Smooth muscle cell of the brain vasculature (primary cell): ENCODE measurements at places on chromosomes 7 and 10.

DNA sequence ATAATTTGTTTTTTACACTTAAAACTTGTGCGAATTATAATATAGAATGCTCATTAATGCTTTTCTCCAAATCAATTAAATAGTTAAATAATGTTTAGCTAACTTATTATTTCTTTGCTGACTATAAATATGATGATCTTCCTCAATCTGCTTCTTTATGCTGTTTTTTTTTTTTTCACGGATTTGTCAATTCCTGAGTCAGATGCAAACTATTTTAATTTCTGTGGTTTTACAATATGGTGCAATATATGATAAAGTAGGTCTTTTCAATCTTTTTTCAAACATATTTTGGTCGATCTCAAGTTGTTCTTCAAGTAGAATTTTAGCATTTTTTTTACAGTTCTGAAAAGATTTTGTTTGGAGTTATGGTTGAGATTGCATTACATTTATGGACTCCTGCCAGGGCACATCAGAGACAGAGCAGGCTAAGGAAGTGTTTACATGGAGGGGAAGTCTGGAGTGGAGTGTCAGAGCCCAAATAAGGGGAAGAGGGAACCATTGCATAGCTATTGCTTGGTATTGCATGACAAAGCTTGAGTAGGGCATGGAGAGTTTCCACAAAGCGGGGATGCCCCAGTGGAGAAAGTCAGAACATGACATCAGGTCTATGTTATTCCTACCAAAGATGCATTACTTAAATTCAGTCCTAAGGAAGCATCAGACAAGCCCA, 204.4 kb downstream of the OTUD1 start:
- no peak for DNase-seq

DNA sequence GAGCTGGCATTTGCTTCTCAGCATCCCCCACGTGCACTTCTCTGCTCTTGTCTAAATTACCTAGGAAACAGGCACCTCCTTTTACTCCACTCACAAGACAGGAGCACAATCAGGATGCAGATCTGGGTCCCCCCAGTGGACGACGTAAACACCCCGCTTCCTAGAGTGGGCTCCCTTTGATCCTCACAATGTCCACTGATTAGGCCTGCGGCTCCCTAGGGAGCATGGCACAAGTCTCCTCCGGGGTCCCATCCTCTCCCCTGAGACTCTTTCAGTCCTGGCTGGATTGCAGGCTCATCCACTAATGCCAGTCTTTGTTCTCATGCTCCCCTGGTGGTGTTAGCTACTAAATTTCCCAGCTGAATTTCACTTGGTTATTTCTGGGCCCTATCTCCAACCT, 98.3 kb downstream of the GLI3 start:
- no peak for DNase-seq

DNA sequence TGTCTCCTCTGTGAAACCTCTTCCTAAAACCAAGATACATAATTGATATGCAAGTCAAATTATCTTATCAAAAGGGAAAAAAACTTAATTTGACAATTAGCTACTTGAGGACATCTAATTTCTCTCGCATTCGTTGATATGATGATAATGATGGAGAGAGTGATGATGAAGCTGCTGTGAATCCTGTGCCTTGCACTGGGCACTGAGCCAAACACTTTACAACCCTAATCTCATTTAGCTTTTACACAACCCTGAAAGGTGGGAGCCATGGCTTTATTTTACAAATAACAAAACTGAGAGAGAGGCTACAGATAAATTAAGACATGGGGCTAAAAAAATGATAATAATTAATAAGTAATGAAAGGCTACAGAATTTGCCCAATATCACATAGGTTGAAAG, 176.0 kb downstream of the NOC3L start:
- DNase-seq: no peak

DNA sequence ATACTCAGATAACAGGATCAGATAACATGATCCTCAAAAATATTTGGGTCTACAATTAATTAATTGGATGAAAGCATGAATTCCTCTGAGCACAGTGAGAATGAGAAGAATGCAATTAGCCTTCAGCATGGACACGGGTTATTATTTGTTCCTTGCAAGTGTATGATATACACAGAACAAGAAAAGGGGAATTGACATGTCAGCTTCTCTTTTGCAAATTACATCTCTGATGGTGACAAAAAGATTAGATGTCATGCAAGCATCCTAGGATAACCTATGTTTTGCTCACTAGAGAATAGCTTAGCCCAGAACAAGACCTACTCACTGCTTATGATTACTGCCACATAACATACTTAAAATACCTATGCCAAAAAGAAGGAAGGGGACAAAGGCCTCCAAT, 120.3 kb downstream of the ABLIM1 start:
- no peak for DNase-seq

- DNase-seq: no peak
Observed at GRCh38 chr10:38038107-38038931, 27.8 kb downstream of the ZNF33A start.

GRCh38 chr10:125399289-125399688, 238.9 kb upstream of the CTBP2 start:
- no peak for DNase-seq

- DNase-seq: no peak
Observed at GRCh38 chr10:23516530-23516929, 77.7 kb downstream of the OTUD1 start.

GRCh38 chr7:80018941-80019808, 115.5 kb upstream of the GNAI1 start:
- DNase-seq: peak; percentile 49

DNA sequence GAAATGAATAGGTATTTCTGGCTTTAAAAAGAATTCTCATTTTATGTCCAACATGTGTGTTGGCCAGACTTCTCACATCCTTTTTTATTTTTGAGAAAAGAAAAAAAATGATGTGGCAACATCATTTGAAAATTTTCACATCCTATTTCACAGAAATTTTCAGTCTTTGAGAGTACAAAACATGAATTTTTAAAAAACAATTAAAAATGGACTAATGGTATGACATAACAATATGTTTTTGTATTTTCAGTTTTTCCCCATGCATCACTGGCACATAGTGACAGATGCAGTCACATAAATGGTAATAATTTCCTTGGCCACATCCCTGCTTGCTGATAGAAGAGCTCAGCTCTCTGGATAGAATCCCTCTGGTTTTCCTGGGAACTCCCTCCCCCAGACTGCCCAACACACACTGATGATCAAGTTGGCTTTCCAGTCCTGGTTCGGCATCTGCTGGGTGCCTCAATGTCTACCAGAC, 188.5 kb upstream of the AGR3 start:
- DNase-seq: no peak

GRCh38 chr7:138962561-138963270, 18.5 kb downstream of the KIAA1549 start:
- DNase-seq: no peak

DNA sequence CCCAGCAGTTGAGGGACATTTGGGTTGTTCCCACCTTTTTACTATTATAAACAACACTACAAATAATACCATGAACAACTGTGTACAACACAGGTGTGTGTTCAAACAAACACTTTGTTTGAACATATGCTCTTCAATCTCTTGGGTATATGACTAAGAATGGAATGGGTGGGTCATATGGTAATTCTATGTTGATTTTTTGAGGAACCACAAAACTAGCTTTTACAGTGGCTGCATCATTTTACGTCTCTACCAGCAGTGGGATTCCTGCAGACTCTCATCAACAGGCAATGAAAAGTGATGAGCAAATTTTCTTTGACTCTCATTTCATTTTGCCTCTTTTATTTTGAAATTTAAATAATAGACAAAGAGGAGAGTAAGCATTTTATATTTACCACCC, 116.9 kb upstream of the KLF14 start:
- no peak for DNase-seq

- no peak for DNase-seq
Observed at GRCh38 chr7:1549357-1550004, 6.5 kb downstream of the TMEM184A start.

DNA sequence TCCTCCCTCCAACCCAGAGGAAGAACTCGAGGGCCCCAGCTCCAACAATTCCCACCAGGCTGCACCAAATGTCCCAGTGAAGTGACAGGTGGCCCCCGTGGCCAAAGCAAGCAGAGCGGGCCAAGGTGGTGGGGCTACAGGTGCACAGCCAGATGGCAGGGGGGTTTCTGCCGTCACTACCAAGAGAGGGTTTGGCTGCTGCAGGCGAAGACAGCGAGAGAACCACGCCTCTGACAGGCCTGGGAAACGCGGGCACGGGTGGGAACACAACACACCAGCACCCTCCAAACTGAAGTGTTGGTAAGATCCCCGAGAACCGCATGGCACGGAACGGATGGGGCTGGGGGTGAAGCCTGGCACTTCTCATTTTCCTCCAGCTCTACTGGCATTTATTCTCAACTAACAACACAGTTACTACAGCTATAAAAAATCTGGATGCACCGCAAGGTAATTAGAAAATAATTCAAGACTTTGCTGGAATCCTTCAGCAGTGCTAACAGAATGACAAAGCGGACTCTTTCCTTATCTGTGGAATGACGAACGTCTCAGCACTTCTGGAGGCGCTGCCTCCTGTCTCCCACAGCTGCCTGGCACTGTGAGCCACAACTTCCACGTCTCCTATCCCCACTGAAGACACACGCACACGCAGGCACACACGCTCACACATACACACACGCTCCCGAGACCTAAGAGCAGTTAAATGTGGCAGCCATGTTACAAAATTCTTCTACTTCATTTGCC, 167.9 kb downstream of the TCERG1L start:
- DNase-seq: no peak

DNA sequence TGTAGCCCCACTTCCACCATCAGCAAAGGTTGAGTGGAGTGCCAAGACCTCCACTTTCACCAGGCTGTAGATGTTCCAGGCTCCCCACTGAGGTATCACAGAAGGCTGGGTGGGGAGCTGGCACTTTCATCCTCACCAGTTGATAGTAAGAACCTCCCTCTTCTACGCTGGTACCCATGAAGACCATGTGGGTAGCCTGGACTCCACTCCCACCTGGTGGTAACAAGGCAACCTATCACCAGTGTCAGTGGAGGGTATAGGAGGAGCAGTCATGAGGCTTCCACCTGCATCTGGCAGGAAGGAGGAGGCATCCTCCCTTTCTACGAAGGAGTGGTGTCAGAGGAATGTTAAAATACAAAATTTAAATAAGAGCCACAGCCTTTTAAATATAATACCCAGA, 4.4 kb downstream of the SMIM30 start:
- no peak for DNase-seq

GRCh38 chr10:48697821-48698764, 13.4 kb downstream of the WDFY4 start:
- no peak for DNase-seq

GRCh38 chr7:128914566-128915151, 4.2 kb upstream of the KCP start:
- DNase-seq: no peak

DNA sequence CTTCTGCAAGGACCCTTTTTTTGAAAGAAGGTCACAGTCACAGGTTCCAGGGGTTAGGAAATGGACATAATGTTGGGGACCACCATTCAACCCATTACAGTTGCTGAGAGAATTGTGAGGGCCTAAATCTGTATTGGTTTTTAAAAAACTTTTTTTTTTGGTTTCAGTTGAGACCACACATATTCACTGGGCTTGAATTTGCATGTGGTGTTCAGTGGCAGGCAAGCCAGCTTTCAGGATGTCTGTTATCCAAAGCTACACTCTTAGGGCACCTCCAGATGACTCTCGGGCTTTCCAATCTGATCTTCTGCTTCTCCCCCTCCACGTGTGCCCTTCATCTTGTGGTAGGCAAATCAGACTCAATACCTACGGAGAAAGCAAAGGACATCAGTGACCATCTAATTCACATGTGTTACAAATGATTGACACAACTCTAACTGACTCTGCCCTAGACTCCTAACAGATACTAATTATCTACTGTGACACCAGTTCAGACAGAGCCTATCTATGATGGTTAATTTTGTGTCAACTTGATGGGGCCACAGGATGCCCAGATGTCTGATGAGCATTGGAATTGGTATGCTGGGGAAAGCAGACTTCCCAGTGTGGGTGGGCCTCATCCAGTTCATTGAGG, 93.3 kb upstream of the ELMO1 start:
- DNase-seq: no peak

GRCh38 chr10:104076743-104077160, 8.9 kb downstream of the COL17A1 start:
- DNase-seq: peak; percentile 77

DNA sequence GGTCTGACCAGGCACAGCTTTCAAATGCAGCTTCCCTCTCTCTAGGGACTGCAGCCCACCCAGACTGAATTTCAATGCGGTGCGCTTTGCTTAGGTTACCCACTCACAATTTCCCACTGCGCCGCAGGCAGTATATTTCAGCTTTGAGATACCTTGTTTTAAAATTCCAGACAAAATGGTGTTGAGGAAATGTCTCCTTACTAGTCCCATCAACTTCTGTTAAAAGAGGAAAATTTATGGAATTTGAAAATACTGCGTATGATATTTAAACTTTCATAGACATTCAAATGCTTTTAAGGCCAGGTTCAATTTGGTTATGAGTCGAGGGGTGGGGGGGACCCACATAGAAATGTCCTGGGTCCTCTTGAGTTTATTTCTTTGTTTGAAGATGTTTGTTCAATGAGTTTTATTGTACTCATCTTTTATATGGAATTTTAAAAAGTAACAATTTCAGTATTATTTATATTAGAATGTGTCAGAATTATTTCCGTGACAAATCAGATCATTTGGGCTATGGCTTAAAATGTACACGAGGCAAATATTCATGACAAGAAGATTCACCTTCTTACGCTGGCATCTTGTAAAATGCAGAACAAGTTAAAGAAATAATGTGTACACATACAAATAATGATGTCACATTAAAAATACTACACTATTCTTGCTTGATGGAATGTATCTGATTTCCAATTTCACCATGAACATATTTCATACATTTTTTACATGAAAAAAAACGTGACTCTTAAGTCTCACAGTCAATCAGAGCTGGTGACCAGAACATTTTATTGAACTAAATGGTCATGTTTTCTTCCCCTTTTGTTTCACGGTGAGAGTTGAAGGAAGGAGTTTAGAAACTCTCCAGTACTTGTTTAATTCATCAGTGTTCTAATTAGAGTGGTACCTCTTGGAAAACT, 1.3 kb downstream of the IKZF1 start:
- no peak for DNase-seq

DNA sequence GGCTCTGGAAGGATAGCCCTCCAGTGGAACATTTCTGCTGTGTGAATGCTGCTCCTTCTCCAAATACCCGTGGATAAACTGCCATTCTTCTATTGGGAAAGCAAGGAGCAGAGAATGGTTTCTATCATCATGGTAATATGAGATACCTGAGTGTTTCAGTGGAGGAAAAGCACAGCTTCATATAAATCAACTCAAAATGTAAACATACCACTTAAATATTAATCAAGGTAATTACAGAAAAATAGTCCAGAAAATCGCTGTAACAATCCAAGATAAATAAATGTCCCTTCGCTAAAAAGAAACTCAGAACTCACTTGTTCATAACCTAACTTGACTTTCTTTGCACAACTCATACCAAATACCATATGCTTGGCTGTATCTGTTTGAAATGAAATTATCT, 635.8 kb downstream of the PARD3 start:
- no peak for DNase-seq

- DNase-seq: no peak
Observed at GRCh38 chr10:74836877-74837276, 10.5 kb downstream of the KAT6B start.
